IMR-90 (cell line): ENCODE measurements at places on chromosomes 11 and 22. TPM values are rescaled to one million over a fixed set of nuclear protein-coding genes. Genes with fewer than 3 reads are reported as not detected.
A peak's percentile ranks its signal among the peaks of the same experiment; 100 is the strongest.

DNA sequence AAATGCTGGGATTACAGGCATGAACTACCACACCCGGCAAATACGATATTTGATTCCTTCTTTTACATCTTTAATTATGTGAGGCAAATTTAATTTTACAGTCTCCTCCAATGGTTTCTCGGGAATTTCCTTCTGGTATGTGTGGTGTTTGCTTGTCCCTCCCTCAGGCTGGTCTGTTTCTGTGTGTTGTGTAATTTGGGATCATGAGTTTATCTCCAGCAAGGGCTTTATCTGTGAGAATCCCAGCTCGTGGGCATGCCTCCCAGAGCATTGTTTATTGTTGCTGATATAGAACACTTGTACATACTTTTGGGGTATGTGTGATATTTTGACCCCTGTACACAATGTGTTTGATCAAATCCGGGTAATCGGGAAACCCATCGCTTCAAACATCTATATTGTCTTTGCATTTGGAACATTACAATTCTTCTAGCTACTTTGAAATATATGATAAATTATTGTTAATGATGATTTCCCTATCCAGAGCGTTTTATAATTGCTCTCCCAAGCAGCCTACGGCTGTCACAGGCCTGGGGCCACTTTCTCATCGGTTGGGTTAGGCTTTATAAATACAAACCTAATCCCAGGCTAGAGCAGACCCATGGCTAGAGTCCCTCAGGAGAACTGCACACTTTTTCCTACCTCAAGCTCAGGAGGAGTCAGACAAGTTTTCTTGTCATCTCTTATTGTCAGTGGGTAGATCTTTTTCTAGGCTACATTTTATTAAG, 15.0 kb upstream of the PRR5 start:
- H3K4me3 ChIP-seq: no peak overlapping the region
- peak; percentile 81 for DNase-seq
- no peaks in the 10 kb centered on the region for H3K27me3 ChIP-seq
- H3K27ac ChIP-seq: peak overlapping the region; percentile 58; the same call in 1 of the 2 replicates
- peaks cover 3% of the 10 kb centered on the region; the same call in 1 of the 2 replicates for H3K36me3 ChIP-seq

The UPB1 gene
- total RNA-seq: under 0.01 TPM in 2 replicates

GRCh38 chr22:34015642-34016041, 95.4 kb upstream of the LARGE1 start:
- H3K27ac ChIP-seq: no peak overlapping the region
- H3K36me3 ChIP-seq: no peaks in the 10 kb centered on the region

GRCh38 chr11:95076416-95076815, 9.7 kb downstream of the SRSF8 start:
- no peaks in the 10 kb centered on the region for H3K36me3 ChIP-seq
- peaks cover 3% of the 10 kb centered on the region; the same call in 1 of the 2 replicates for H3K4me1 ChIP-seq
- peak; percentile 75 for DNase-seq
- no peaks in the 10 kb centered on the region for H3K27me3 ChIP-seq
- no peak overlapping the region for H3K4me3 ChIP-seq
- 0 out of 2 replicates have a peak overlapping the region, but pooled peaks have one; percentile 11 for H3K27ac ChIP-seq

The LSP1 gene
- not detected in 2 replicates for total RNA-seq

The CRYBA4 gene
- not detected in 2 replicates for total RNA-seq

The KRTAP5-7 gene
- total RNA-seq: not detected in 2 replicates

- H3K36me3 ChIP-seq: no peaks in the 10 kb centered on the region
- H3K27me3 ChIP-seq: no peaks in the 10 kb centered on the region
- H3K4me3 ChIP-seq: no peak overlapping the region
- H3K4me1 ChIP-seq: peaks cover 4% of the 10 kb centered on the region; the same call in 1 of the 2 replicates
Observed at GRCh38 chr11:104490182-104490581, 326.2 kb upstream of the PDGFD start.

GRCh38 chr11:65445101-65445603, 22.6 kb downstream of the NEAT1 start:
- peaks cover 41% of the 10 kb centered on the region for H3K36me3 ChIP-seq
- DNase-seq: peak; percentile 48
- H3K27me3 ChIP-seq: no peaks in the 10 kb centered on the region
- H3K4me1 ChIP-seq: peaks cover 4% of the 10 kb centered on the region; the same call in 1 of the 2 replicates

- H3K27me3 ChIP-seq: no peaks in the 10 kb centered on the region
- no peak overlapping the region for H3K4me3 ChIP-seq
- no peak overlapping the region for H3K27ac ChIP-seq
- H3K4me1 ChIP-seq: no peaks in the 10 kb centered on the region
- no peaks in the 10 kb centered on the region for H3K36me3 ChIP-seq
Observed at GRCh38 chr11:97009613-97010012, 619.8 kb downstream of the JRKL start.

GRCh38 chr11:76408171-76408965, 27.2 kb downstream of the GVQW3 start:
- H3K4me3 ChIP-seq: no peak overlapping the region
- no peaks in the 10 kb centered on the region for H3K4me1 ChIP-seq
- no peak overlapping the region for H3K27ac ChIP-seq
- H3K27me3 ChIP-seq: peaks cover 39% of the 10 kb centered on the region
- no peak for DNase-seq

- H3K27ac ChIP-seq: peak overlapping the region; percentile 16
- DNase-seq: peak; percentile 45
- H3K4me3 ChIP-seq: no peak overlapping the region
- no peaks in the 10 kb centered on the region for H3K27me3 ChIP-seq
- H3K4me1 ChIP-seq: peaks cover 20% of the 10 kb centered on the region
Observed at GRCh38 chr11:68441466-68442230, 18.9 kb upstream of the PPP6R3 start.

The PATE4 gene
- total RNA-seq: not detected in 2 replicates

- peaks cover 40% of the 10 kb centered on the region for H3K36me3 ChIP-seq
- H3K4me1 ChIP-seq: peaks cover 16% of the 10 kb centered on the region
- no peak overlapping the region for H3K4me3 ChIP-seq
- H3K27me3 ChIP-seq: no peaks in the 10 kb centered on the region
- no peak overlapping the region for H3K27ac ChIP-seq
Observed at GRCh38 chr22:37931893-37932389, 21.5 kb downstream of the C22orf23 start.

The PRR33 gene
- not detected in 2 replicates for total RNA-seq

- DNase-seq: peak; percentile 36
- H3K36me3 ChIP-seq: no peaks in the 10 kb centered on the region
- H3K27me3 ChIP-seq: peaks cover 5% of the 10 kb centered on the region
- H3K4me3 ChIP-seq: no peak overlapping the region
- peaks cover 9% of the 10 kb centered on the region for H3K4me1 ChIP-seq
Observed at GRCh38 chr11:72135891-72136683, 562 bp downstream of the FOLR3 start.

DNA sequence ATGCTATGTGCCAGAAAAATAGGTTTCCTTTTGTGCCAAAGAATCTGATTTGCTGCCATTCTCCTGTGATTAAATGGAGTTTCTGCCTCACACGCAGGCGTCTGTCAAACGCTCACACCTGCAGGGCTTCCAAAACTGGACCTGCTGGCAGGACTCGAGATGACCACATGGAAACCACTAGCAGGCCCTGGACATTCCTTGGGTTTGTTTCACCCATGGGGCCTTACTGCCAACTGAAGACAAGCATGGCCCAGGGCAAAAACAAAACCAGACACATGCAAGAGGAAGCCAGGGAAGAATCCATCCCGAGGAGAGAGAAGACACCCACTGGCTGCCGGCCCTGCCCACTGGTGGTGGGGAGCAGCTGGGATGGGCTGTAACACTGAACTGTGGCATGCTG, 55.9 kb upstream of the MN1 start:
- peaks cover 29% of the 10 kb centered on the region for H3K4me1 ChIP-seq
- DNase-seq: peak; percentile 72
- H3K36me3 ChIP-seq: peaks cover 38% of the 10 kb centered on the region
- H3K4me3 ChIP-seq: no peak overlapping the region
- peak overlapping the region; percentile 90 for H3K27ac ChIP-seq

The OR4D5 gene
- total RNA-seq: not detected in 2 replicates
